ENCODE measurements at places on chromosomes 4 and X.

DNA sequence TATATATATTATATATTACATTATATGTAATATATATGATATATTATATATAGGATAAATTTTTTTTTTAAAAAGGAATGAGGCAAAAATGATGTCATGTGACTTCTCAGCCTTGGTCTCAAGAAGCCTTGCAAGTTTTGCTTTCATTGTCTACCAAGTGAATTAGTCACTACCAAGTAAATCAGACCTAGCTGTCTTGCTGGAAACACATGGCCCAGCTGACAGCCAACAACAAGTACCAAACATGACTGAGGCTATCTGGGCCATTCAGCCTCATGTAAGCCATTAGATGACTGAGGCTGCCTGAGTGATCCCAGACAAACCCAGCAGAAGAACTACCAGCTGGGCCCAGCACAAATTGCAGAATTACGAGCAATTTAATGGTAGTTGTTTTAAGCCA, 44.9 kb downstream of the HAND2 start:
- DNase-seq, result no peak

- no peak for DNase-seq
Observed at GRCh38 chr4:25879587-25879986, 16.8 kb upstream of the SEL1L3 start.

DNA sequence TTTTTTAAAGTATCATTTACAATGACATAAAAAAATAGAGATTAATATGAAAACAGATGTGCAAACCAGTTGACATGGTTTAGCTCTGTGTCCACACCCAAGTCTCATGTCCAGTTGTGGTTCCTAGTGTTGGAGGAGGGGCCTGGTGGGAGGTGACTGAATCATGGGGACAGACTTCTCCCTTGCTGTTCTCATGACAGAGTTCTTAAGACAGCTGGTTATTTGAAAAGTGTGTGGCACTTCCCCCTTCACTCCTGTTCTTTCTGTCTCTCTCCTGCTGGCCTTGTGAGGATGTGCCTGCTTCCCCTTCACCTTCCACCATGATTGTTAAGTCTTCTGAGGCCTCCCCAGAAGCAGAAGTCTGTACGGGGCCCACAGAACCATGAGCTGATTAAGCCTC, 23.8 kb downstream of the CNOT6L start:
- no peak for DNase-seq

GRCh38 chr4:162839814-162840213, 326.9 kb downstream of the NAF1 start:
- no peak for DNase-seq

GRCh38 chr4:24042094-24042493, 152.2 kb upstream of the PPARGC1A start:
- peak; percentile 81 for DNase-seq

DNA sequence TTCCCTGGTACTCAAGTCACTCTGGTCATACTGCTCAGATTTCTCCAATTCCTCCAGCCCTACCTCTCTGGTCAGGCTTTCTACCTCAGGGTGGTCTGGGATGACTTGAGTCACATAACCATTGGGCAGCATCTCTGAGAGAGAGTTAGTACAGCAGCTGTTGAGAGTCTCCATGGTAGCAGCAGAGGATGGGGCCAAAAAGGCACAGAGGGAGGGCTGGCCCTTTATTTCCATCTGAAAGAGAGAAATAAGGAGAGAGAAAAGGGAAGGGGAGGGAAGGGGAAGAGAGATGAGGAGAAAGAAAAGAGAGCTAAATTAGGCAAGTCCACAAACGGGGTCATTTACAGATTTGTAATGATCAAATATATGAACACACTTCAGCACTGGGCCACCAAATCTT, 149.1 kb upstream of the ARHGEF9 start:
- DNase-seq, result no peak

DNA sequence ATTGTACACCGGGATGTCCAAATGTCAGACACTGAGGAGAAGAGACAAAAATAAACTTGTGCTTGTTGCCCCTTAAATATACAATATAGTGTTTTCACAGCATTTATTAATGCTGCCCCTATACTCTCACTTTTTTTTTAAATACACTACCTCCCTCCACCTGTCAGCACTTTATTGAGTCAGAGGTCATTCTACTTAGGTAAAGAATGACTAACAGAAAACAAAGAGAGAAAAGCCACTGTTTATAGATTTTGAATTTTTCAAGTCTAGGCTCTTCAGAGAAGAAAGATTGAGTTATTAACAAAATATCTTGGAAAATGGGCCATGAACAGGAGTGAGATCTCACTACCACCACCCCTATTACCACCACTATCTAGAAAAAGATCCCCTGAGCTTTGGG, 58.1 kb downstream of the NIPAL1 start:
- DNase-seq, result no peak

- peak; percentile 37 for DNase-seq
Observed at GRCh38 chr4:119093042-119093827, 42.4 kb upstream of the MYOZ2 start.

- no peak for DNase-seq
Observed at GRCh38 chrX:109464231-109464630, 17.7 kb downstream of the GUCY2F start.

DNA sequence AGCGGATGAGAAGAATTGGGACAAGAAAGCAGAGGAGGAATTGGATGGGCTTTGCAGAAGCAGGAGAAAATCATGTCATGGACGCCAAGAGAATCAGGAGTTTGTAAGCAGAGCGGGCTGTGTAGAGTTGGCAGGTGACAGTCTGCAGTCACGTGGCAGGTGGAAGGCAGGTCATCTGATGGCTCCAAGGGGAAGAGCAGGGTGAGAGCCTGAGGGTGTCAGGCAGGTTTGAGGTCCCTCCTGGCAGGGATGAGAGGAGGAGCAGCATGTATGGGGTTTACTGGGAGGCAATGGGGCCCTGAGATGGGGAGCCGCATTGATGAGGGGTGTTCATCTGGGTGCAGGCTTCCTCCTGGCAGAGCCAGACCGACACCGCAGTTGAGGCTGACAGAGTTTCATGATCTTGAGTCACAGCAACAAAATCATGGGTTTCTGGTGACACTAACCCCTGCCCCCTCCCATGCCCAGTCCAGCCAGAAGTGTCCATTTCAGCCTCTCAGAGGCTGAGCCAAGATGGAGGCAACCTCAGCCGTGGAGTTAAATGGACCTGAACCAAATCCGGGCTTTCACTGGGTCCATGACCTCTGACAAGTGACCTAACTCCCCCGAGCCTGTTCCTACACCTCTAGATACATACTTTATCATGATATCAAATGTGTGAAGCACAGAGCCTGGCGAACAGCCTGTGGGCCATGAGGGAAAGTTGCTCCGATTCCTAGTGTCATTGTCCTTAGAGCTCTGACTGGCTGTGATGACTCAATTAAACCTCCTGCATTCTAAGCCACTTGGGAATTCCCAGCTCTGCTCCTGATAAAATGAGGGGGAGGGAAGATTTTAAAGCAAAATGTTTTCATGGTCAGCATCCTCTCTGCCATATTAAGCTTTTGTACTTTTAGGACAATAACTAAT, 36.1 kb downstream of the EVC start:
- DNase-seq, result peak; percentile 77

GRCh38 chr4:55440786-55441185, 45.0 kb downstream of the TMEM165 start:
- no peak for DNase-seq

DNA sequence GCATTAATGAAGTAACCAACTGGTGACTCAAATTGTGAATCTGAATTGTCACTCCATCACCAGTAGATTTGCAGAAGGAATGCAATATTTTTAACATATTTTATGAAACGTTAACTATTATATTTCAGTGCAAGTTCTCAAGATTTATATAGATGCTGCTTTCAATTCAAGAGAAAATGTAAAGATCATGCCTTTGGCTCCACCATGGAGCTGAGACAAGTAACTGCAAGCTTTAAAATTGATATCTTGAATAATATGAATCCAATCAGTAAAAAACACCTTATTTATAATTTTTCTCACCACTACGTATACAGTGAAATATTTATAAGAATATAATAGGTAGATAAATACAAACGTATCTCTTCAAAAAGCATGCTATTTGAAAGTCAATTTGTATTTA, 27.8 kb upstream of the GALNTL6 start:
- peak; percentile 19 for DNase-seq

GRCh38 chr4:21181716-21182115, 481.5 kb downstream of the PACRGL start:
- DNase-seq, result no peak

GRCh38 chr4:88159229-88159725, 838 bp upstream of the ABCG2 start:
- DNase-seq, result peak; percentile 63

GRCh38 chr4:18953613-18954012, 932.1 kb upstream of the LCORL start:
- DNase-seq, result no peak

DNA sequence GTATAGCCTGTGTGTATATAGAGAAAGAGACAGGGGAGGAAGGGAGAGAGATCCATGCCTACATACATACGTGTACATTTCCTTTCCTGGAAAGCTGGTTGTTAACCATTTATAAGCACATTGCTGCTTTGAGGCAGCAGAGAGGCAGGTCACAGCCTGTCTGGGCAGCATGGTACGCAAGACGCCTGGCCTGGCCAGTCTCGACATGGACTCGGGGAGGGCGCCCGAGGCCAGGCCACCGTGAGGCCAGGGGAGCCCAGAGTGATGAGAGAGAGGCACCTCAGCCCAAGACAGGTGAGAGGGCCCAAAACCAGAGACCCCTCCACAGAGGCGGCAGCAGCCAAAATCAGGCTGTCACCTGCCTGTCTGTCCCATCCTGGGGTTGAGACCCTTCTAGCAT, 3.9 kb downstream of the TREX2 start:
- DNase-seq, result no peak

DNA sequence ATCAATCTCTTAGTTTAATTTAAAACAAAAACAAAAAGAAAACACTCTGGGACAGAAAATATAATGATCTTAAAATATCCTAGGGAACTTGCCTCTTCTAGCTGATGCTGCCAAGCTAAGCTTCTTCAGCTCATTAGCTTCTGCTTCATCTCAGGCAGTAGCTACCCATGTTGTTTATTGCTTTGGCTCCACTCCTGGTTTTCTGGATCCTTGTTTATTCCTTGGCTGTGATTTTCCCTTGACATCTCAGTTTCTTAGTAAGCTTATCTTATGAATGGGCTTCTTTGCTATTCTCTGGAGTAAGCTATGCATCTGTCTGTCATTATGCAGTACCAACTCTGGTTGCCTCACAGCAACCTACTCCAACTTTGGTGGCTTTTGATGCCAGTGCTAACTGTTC, 5.1 kb upstream of the MTHFD2L start:
- DNase-seq, result no peak

GRCh38 chr4:123640824-123641223, 244.2 kb downstream of the SPRY1 start:
- no peak for DNase-seq

GRCh38 chr4:147760695-147761094, 28.8 kb downstream of the ARHGAP10 start:
- no peak for DNase-seq

DNA sequence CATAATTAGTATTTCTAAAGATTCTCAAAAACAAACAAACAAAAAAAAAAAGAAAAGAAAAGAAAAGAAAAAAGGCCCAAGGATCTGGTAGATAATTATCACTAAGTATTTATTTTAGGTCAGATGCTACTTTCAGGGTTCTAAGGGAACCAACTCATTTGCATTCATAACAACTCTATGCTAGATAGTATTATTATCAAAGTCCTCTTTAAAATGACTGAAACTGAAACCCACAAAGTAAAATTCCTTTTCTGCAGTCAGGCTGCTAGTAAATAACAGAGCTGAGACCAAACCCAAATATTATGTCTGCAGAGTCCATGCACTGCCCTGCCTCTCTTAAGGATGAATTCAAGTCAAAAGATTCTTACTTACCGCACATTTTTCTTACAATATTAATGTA, 38.3 kb upstream of the MAPK10 start:
- no peak for DNase-seq

- no peak for DNase-seq
Observed at GRCh38 chrX:68455151-68455510, 21.8 kb upstream of the OPHN1 start.

DNA sequence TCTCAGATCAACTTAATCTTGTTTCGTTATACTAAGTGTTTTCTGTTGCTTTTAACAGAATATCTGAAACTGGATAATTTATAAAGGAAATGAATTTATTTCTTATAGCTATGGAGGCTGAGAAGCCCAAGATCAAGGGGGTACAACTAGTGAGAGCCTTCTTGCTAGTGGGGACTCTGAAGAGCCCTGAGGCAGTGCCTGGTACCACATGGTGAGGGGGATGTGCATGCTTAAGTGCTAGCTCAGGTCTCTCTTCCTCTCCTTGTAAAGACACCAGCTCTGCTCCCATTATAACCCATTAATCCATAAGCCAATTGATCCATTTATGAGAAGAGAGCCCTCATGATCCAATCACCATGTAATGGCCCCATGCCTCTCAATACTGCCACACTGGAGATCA, 17.9 kb downstream of the COX18 start:
- no peak for DNase-seq

- peak; percentile 53 for DNase-seq
Observed at GRCh38 chrX:120794525-120794975, 81.1 kb downstream of the CT47B1 start.

GRCh38 chrX:108148524-108148923, 56.9 kb downstream of the ATG4A start:
- DNase-seq, result peak; percentile 4

DNA sequence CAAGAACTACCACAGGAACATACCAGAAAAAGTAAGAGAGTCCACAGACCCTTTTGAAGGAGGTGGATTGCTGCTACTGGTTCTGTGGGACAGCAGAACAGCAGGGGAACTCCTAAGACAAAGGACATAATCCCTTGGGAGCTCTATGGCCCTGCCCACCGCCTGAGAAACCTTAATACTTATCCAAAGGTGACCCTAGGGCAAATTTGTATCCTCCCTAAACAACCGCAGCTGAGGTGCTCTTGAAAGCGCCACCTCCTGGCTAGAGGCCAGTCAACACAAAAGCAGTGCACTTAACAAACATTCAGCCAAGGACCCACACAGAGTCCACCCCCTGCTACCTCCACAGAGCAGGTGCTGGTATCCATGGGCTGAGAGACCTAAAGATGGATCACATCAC, 136.8 kb downstream of the ADAM29 start:
- no peak for DNase-seq

GRCh38 chrX:53256446-53257041, 24.8 kb downstream of the IQSEC2 start:
- DNase-seq, result no peak

- DNase-seq, result peak; percentile 9
Observed at GRCh38 chrX:21840193-21840545, 752 bp downstream of the MBTPS2 start.

GRCh38 chr4:43853565-43854264, 594.9 kb downstream of the KCTD8 start:
- no peak for DNase-seq

DNA sequence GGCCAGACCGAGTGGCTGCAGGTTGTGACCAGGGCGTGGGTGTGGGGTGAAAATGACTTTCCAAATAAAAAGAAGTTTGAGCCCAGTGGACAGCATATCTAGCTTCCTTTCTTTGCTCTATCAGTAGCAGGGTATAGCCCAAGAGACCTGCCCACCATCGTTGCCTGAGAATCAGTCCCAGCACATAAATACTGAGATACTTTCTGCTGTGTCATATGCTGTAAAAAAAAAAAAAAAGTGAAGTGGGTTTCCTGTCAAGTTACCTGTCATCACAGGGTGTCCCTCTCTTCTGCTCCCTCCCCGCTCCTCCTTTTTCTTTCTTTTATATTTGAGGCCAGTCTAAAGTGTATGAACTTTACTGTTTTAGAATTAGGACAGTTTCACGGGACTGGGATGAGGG, 330.3 kb upstream of the BOD1L1 start:
- DNase-seq, result no peak
